Choroid plexus epithelial cell (primary cell): ENCODE measurements at places on chromosomes 5 and 9.

GRCh38 chr5:89262030-89262429 is 379.0 kb upstream of the MEF2C start:
- DNase-seq: no peak

DNA sequence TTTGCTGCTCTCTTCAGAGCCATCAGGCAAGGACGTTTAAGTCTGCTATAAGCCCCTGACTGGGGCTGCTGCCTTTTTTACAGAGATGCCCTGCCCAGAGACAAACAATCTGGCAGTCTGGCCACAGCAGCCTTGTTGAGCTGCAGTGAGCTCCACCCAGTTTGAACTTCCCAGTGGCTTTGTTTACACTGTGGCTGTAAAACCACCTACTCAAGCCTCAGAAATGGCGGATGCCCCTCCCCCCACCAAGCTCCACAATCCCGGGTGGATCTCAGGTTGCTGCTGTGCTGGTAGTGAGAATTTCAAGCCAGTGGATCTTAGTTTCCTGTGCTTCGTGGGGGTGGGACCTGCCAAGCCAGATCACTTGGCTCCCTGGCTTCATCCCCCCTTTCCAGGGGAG is 59.7 kb upstream of the SNCAIP start:
- DNase-seq: no peak

- DNase-seq: no peak
These were observed 6.3 kb downstream of the NOXA1 start for GRCh38 chr9:137429546-137429890.

DNA sequence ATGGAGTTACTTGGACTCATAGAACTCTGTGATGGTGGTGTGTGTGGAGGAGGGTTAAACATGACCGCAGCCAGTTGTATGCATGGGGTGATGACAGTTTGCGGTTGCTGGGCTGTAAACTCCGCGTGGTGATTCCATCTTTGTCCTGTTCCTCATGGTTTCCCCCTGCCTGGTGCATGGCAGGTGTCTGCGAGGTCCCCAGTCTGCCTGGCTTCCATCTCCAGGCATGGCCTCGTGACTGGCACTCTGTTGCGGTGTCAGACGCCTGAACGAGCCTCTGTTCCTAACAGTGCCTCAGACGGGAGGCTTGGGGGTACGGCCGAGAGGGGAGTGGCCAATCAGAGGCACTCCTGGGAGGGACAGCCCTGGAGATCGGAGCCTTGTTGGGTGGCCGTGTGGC is 33.9 kb upstream of the SH3PXD2B start:
- DNase-seq: no peak

DNA sequence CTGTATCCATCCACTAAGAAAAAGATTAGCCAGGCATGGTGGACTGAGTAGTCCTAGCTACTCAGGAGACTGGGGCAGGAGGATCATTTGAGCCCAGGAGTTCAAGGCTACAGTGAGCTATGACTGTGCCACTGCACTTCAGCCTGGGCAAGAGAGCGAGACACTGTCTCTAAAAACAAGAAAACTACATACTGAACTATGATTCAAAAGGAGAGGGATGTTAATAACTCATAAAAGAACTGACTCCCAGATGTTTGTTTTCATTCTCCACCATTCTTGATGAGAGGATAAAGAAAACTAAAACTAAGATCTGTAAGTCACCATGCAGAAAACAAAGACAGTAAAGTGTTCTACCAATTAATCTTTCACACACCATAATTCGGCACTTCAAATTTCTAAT is 53.5 kb downstream of the AUH start:
- no peak for DNase-seq

GRCh38 chr9:13397220-13397619 is 117.7 kb upstream of the MPDZ start:
- DNase-seq: no peak

GRCh38 chr9:36867672-36868471 is 166.2 kb downstream of the PAX5 start:
- DNase-seq: no peak

- no peak for DNase-seq
These were observed 388.5 kb upstream of the PAPPA start for GRCh38 chr9:115765060-115765459.

DNA sequence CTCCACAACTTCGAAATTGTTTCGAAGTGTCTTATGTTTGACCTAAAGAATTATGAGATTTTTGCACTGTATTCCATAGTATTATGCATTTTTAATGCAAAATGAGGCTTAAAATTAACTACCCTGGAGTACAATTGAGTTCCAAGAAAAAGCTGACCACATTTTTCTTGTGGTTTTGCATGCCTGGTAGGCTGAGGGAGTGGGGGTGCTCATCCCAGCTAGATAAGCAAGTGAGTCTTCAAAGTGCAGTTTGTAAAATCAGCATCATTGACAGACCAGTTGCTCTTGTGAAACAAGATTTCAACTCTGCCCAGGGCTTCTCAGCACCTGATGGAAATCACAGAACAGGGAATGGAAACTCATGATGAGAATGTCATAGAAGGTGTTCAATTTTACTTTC is 17.0 kb upstream of the NDUFS4 start:
- peak; percentile 57 for DNase-seq

DNA sequence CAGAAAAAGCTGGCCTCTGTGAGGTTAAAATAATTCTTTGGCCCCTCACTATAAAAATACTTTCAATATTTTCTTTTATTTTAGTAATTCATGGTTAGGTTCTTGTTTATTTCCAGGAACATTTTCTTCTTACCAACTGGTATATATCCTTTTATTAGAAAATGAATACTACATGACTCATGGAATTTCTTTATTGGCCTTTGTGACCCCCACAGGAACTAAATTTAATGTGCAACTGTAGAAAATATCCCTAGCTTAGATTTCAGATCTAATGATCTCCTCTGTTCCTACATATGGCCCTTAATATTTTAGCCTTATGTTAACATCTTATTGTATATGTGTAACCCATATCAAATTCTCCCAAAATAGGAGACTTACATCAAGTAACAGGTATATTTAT is 429.9 kb downstream of the NR2F1-AS1 start:
- DNase-seq: peak; percentile 66

- DNase-seq: peak; percentile 20
These were observed 107.7 kb downstream of the TENT4A start for GRCh38 chr5:6820851-6821479.

DNA sequence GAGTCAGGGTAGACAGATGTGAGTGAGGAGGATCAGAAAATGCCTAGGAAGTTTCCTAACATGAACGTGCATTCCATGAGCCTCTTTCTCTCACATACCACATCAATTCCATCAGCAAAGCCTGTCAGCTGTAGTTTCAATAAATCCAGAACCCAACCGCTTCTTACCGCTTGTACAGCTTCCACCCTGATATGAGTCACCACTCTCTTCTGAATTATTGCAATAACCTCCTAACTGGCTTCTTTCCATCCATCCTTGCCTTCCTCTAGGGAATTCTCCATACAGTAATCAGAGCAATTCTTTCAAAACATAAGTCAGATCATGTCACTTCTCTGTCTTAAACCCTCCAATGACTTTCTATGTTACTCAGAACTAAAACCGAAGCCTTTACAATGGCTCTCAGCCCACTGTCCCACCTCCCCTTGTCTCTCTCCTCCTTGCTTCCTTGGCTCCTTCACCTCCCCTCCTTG is 8.1 kb upstream of the RAD23B start:
- DNase-seq: peak; percentile 99

GRCh38 chr5:16489322-16489791 is 23.8 kb upstream of the ZNF622 start:
- DNase-seq: peak; percentile 85
